ENCODE measurements at places on chromosomes 7 and 10. TPM values are rescaled to one million over a fixed set of nuclear protein-coding genes. Genes with fewer than 3 reads are reported as not detected.
A peak's percentile ranks its signal among the peaks of the same experiment; 100 is the strongest.

DNA sequence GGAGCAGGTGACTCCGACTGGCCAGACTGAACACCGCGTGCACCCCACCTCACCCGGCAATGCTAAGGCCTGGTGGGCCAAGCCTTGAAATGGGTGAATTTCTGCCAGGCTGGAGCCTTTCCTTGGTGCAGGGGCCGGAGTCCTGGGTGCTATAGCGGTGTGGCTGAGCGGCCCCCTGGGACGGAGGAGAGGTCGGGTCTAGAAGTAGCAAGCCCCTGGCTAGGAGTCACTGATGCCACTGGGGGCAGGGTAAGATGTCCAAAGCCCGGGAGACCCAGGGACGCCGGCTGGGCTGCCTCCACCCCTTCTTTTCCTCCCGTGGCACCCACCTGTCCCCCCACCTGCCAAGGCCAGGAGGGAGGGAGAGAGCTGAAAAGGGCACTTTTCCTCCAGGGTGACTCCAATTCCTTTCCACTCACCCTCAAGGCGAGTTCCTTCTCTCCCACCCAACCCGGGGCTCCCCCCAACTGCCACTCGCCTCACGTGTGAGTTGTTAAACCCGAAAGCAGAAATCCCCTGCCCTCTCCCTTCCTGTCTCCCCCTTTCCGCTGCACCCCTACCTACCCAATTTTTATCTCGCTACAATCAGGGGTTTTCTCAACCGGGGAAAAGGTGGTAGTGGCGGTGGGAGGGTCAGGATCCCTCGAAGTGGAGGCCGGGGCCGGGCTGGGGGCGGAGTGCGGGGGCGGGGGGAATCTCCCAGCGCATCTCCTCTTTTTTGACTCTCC lies 6.0 kb upstream of the GATA3 start:
- DNase-seq = no peak

DNA sequence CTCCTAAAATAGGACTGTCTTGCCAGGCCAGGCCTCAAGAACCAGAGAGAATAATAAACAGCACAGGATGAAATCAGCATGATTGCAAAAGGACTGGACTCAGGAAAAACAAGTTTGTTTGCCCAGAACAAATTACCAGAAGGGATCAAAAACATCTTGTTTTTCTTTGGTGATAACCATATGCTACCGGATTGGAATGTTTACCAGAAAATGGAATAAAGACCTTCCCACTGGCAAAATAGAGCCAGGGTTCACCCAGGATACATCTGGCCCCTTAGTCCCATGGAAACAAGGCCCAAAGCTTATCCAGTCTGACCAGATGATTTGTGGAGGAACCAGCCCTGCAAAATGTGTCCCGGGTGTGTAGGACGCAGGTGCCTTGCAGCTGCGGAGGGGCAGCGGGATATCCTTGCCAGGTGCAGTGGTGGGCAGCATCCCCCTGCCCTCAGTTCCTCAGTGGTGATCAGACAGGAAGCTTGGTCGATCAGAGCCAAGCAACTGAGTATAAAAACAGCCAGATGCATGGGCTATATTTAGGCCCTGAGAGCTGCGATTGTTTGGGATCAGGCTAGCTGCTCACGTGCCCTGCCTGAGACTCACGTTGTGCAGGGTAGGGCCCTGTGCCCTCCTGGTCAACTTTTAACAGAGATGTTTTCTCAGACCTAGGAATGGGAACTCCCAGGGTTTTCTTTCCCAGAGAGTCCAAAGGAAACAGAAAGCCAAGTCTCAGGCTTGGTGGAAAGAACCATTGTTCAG lies 4.6 kb upstream of the ZNF22 start:
- DNase-seq = no peak

The BMPER gene
- not detected for total RNA-seq

DNA sequence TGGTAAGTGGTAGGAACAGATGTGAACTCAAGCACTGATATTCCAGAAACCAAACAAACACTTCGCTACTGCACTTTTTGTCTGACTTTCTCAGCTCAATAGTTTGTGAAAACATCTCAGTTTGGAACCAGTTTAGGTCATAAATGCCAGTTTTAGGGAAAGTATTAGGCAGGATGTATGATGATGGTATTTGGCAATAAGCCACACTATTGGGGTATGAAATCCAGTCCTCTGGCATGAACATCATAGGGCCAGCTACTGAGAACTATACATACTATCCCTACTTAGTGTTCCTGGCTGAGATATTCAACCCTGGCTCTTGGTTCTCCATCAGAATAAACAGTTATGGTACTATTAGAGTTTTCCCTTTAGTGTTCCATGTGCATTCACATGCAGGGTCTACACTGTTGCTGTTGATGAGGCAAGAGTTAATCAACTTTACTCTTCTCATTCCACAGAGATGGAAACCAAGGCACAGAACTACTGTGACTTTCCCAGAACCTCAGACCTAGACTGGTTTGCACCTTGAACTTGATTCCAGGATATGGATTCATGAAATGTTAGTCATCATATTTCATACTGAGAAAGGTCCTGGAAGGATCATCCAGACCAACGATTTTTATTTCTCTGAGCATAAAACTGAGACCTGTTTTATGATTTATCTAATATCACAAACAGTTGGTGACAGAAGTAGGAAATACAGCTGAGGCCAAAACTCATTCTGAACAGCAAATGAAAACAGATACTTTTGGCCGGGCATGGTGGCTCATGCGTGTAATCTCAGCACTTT lies 20.0 kb upstream of the IFIT2 start:
- no peak for DNase-seq

- no peak for DNase-seq
Observed at GRCh38 chr7:123573896-123574467, 16.4 kb upstream of the NDUFA5 start.

DNA sequence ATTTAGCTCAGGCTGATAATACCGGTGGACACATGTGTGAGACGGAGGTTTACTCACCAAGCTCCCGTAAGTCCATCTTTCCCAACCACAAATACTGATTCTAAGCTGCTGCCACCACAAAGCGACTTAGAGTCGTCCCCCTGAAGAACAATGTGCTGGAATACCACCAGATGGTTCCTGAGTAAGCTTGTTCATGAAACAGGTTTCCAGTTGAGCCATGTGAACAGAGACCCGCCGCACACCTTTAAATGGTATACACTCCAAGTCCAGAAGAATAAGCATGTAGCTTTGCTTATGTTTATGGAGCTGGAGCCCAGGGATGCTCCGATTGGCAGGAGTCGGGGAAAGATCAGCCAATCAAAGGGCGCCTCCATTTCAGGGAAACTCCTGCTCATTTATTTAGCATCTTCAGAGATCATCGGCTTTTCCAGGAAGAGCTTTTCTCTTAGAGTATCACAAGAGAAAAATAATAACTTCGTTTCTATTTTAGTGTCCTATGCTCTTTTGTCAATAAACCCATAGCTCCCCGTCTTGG lies 261.6 kb upstream of the AOAH start:
- DNase-seq = no peak

- DNase-seq = no peak
Observed at GRCh38 chr7:54860003-54860775, 101.2 kb upstream of the SEC61G start.

The RSU1 gene
- 17.3 TPM for total RNA-seq

The NUTM2E gene
- not detected for total RNA-seq

GRCh38 chr7:106358103-106358663 lies 73.4 kb upstream of the NAMPT start:
- peak; percentile 30 for DNase-seq

GRCh38 chr7:99257065-99257464 lies 15.6 kb upstream of the MYH16 start:
- no peak for DNase-seq

DNA sequence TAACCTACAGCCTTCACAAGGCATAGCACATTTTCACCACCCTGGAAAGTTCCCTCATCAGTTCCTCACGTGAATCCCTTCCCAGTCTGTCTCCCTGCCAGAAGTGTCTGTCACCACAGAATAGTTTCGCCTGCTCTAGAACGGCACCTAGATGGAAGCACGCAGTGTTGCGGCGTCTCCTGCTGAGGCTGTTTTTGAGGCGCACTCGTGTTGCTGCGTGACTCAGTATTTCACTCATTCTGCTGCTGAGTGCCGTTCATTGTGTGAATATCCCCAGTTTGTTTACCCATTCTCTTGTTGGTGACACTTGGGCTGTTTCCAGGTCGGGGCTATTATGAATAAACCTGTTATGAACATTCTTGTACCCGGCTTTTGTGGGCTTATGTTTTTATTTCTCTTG lies 12.8 kb downstream of the NOS3 start:
- no peak for DNase-seq

The SLC39A12 gene
- not detected for total RNA-seq

The NANOS1 gene
- total RNA-seq = 22.5 TPM

The PFKP gene
- 971 TPM for total RNA-seq

The CAV2 gene
- 199 TPM for total RNA-seq

DNA sequence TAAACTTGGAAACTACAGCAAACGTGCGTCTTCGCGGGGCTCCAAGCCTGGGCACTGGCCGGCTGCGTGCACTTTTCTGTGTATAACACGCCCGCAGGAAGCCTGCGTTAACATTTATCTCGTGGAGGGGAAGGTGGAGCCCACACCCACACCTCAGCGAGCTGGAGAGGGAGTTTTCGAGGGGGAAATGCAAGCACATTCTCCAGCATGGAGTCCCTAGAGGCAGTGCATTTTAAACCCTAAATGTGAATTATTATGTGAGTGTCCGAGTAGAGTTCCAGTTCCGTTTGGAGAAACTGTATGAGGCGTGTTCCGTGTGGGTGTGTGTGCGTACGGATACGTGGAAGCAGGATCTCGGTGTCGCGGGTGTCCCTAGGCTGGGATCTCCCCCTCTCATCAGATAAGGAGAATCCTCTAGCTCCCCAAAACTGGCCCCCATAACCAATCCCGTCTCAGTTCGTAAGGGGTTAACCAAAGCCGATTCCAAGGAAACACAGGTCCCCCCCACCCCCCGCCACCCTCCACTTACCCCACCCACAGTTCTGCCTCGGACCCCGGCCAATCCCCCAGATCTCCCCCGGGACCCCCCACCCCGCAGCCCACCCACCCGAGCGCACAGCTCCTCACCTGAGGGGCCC lies 403 bp downstream of the CDK6 start:
- DNase-seq = no peak

The HOXA9 gene
- 62.2 TPM for total RNA-seq

DNA sequence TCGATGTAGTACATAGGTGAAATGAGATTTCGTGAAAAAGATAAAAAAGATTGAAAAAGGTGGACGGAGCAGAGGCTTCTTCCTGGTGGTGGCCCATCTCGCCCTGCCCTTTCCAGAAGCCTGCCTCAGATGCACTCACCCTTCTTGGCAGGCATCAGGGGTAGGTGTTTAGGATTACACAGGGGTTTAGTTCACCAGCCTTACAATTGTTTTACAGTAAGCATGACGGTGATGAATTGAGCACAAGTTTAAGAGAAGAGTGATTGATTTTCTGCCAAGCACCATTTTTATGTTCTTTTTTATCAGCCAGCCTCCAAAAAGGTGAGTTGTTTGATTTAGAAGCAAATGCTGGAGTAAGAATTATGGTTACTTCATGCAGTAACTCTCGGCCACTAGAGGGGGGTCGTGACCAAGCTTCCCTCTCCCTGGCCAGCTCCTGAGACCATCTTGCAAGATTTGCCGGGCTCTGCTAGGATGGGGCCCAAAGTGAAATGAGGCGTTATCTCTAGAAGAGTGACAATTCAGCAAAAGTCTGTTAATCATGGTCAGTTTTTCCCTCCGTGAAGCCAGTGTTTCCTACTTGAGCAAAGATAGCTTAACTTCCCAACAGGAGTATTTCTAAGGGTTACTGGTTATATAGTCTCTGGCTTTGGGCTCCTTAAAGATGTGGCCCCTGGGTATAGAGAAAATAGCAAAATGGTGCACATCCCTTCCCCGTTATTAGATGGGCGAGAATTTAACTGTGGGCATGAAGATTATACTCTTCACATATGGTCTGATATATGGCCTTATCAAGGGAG lies 228.8 kb downstream of the BMPER start:
- DNase-seq = peak; percentile 21

The POP7 gene
- total RNA-seq = 126 TPM

The HOXA11 gene
- not detected for total RNA-seq

The NPFFR1 gene
- not detected for total RNA-seq

DNA sequence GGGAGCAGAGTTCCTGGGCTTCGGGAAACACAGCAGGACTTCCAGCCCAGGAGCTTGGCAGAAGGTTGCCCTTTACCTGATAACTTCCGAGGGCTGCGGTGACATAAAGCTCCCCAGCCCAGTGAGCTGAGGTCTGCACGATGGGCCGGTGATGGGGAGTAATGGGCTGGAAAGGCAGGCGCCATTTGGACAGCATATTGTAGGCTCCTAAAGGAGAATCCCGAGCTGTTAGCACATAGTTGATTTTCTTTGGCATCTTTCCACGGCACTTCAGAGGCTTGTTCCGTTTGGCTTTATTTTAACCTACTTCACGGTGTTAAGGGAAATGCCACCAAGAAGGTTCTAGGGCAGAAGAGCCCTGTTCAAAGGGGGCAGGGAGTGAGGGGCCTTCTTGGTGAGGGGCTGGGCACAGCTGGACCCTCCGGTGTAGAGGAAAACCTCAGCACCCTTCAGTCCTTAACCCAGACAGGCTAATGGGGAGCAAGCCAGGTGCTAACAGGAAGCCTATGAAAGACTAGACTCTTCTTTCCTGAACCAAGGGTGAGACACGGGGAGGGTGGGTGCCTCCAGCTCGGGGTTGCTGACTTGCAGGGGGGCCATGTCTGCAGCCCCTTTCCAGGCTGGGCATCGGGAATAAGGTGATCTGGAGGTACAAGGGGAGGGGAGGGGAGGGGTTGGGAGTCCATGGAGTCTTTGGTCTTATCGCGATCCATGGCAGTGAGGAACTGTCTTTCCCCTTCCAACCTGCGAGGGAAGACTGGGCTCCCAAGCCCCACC lies 347.7 kb downstream of the GLRX3 start:
- DNase-seq = no peak

GRCh38 chr10:20157314-20157713 lies 341.1 kb downstream of the PLXDC2 start:
- DNase-seq = no peak

DNA sequence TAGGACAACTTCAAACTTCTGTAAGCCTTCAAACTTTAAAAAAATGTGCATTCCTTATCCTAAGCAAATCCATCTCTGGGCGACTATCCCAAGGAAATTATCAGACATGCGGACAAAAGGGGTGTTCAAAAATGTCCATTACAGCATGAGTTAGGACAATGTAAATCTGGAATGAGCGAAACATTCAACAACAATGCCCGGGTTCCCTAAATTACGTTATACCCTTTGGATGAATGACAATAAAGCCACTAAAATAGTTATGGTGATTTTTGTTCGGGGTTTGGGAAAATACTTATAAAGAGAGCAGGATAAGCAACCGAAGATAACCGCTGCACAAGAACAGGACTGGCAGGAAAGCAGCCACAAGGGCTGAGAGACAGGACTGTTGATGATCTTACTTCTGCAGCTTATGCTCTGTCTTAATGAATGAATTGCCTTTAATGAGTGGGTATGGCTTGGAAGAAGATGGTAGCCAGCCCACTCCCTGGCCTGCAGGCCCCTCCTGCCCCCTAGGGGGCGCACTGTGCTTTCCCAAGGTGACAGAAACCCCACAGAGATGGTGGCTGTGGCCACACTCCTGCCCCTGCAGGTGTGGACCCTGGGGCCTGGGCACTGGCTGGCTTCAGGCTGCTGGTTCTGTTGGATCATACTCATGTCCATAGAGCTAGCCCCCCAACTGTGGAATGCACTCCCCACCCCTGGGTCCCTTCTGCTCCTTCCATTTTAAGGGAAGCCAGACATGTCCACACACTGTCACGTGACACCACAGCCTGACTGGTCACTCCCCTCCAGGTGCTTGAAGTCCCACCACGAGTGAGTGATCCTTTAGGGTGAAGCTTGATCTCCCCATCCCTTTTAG lies 45.0 kb downstream of the ZCCHC24 start:
- peak; percentile 11 for DNase-seq

The ZNF37A gene
- total RNA-seq = 2.6 TPM

GRCh38 chr10:100877461-100877850 lies 35.3 kb upstream of the SLF2 start:
- DNase-seq = no peak

- DNase-seq = no peak
Observed at GRCh38 chr7:21898265-21898930, 47.3 kb downstream of the CDCA7L start.

Measured in Caki2 (cell line).